ENCODE measurements at places on chromosomes 2 and 18.

DNA sequence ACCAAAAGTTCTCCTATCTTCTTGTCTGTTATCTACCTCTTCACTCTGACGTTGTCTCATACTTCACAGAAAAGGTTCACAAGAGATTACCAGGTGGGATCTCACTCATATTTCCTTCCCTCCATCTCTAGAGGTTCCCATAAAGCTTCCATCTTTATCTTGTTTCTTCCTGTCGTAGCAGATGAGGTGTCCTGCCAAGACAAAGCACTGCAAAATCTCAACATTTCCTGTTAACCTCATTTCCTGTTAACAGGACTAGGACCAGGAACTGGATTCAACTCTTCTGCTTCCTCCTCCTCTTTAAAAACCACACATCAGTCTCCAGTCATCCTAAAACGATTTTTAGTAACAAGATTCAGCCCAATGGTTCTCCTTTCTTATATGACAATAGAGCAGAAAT lies 512.8 kb upstream of the NRP2 start:
- no peak for DNase-seq

GRCh38 chr18:44848644-44849335 lies 168.1 kb downstream of the SETBP1 start:
- no peak for DNase-seq

DNA sequence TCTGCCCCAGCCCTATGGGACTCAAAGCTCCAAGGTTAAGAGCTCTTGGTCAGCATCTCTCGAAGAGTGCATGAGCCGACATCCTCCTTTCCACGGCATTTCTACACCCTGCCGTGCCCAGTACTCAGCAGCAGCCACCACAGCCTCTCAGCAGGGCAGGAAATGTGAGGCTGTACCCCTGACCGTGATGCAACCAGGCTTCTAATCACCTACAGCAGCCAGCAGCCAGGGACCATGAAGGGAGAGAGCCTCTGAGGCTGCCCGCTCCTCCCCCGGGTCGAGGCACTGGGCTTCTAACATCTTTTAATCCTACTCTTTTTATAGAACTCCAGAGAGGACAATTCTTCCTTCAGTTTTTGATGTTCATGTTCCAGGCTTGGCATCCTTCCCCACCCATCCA lies 6.5 kb downstream of the CYS1 start:
- DNase-seq, result no peak

DNA sequence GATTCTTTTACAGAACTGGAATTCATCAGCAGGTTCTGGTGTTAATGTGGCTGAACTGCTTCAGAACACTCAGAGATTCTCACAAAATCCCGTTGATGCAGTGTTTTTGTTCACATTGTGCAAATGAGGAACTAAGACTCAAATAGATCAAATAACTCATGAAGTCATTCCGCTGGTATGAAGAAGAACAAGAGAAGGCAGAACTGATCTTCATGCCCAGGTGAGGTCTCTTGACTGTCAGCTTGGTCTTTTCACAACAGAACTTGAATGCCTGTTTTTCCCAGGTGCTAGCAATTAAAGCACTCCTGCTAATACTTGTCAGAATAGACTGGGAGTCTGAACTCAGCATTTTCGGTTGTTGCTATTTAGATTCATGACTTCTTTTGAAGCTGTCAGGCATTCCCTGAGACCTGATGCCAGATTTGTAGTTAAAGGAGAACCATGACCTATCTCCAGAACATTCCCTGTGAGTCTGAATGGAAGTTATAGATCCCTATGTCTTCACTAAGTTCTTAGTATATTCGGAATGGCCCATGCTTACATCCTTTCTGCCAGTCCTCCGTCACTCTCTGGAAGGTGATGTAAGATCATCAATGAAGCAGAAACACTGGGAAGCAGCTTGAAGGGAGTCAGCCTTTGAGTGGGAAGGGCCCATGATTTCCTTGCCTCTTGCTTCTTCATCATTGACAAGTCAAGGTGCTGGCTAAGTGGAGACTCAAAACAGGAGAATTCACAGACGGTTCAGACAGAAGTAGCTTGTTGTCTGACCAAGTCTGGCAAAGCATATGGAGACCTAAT lies 155.7 kb downstream of the MTCL1 start:
- no peak for DNase-seq

- no peak for DNase-seq
These were observed 127.7 kb downstream of the CAPN13 start for GRCh38 chr2:30679426-30680088.

GRCh38 chr2:179107737-179108136 lies 57.8 kb upstream of the CCDC141 start:
- DNase-seq, result no peak

Data from activated T-helper 9 cell treated with anti-CD3 and anti-CD28 coated beads, Interleukin-2, amount 50 U/mL, for 16 hours (primary cell).